ENCODE measurements at places on chromosomes 1 and 21.

DNA sequence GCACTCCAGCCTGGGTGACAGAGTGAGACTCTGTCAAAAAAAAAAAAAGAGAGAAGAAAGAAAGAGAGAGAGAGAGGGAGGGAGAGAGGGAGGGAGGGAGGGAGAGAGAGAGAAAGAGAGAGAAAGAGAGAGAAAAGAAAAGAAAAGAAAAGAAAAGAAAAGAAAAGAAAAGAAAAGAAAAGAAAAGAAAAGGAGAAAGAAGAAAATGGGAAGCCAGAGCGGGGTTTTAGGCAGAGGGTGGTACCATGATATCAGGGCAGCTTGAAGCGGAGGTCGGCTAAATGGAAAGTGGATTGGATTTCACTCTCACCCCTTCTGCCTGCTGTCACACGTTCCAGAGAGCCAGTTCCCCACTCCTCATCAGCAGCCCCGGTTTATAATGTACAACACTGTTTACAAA lies 1.9 kb downstream of the TMCO4 start:
- DNase-seq, result no peak

DNA sequence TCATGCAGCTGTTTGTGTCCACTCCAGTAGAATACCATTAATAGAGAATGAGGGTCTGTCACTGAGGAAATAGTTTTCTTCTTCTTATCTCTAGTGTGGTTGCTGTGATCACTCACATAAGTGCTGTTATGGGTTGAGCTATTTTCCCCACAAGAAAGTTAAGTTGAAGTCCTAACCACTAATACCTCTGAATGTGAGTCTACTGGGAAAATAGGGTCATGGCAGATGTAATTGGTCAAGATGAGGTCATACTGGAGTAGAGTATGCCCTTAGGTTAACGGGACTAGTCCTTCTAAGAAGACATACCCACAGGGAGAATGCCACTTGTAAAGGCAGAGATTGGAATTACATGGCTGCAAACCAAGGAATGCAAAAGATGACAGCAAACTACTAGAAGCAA lies 70.5 kb upstream of the COL24A1 start:
- no peak for DNase-seq

DNA sequence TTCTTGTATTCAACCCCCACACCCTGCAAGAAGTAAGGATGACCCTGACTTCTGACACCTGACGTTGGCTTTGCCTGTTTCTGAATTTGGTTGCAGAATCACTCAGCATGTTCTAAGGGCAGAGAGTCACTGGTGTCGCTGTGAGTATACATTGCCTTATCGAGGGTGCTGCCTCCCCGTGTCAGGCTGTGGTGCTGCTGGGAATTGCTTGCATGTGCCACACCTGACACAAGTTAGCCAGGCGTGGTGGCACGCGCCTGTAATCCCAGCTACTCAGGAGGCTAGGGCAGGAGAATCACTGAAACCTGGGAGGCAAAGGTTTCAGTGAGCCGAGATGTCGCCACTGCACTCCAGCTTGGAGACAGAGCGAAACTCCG lies 45.9 kb downstream of the WDR4 start:
- DNase-seq, result peak; percentile 53

DNA sequence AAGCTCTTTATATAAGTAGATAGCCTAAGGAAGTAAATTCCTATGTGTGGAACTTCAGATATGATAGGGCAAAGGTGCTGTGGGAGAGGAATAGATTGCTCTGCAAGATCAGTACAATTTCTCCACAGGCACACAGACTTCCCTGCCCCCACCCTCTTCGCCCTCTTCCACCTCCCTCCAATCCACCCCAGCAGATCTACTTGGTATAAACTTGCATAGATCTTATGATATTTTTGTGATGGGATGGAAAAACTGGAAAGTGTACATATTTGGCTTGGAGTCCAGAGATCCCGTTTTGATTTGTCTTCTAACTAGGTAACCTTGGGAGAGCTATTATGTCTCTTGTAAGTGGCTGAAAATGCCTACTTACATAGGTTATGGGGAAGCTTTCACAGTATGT lies 586.3 kb upstream of the USP24 start:
- DNase-seq, result no peak

DNA sequence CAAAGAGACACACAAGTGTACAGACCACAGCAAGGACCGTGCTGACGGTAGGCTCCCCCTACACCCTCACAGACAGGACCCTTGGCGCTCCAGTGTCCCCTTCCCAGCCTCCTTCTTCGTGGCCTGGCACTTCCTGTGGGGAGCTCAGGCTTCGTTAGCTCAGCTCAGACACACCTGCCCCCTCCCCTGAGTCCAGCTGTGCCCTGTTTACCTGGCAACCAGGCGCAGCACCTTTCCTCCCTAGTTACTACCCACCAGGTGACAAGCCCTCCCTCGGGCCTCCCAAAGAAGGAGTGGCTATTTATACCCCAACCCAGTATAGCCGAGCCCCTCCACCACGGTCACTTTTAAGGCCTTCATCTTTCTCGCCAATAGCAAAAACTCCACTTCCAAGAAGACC lies 4.7 kb downstream of the CELF3 start:
- DNase-seq, result no peak

All from activated naive CD4-positive, alpha-beta T cell treated with anti-CD3 and anti-CD28 coated beads, Interleukin-2, amount 50 U/mL, for 72 hours (primary cell).